Tibial nerve (tissue), 4 donors: ENCODE measurements at places on chromosomes 12 and 14. TPM values are rescaled to one million over a fixed set of nuclear protein-coding genes. Genes with fewer than 3 reads are reported as not detected.

The DGKA gene
- 544 TPM for total RNA-seq

The ERBB3 gene
- total RNA-seq: 96.7 TPM

The HHIPL1 gene
- 3.9 TPM for total RNA-seq

The NRXN3 gene
- total RNA-seq: 52.2 TPM

The MMP17 gene
- 65.3 TPM for total RNA-seq

The SAMD15 gene
- total RNA-seq: not detected

The CCDC177 gene
- not detected for total RNA-seq
